HCT116 (cell line): ENCODE measurements at places on chromosomes 6 and 20. TPM values are rescaled to one million over a fixed set of nuclear protein-coding genes. Genes with fewer than 3 reads are reported as not detected.

DNA sequence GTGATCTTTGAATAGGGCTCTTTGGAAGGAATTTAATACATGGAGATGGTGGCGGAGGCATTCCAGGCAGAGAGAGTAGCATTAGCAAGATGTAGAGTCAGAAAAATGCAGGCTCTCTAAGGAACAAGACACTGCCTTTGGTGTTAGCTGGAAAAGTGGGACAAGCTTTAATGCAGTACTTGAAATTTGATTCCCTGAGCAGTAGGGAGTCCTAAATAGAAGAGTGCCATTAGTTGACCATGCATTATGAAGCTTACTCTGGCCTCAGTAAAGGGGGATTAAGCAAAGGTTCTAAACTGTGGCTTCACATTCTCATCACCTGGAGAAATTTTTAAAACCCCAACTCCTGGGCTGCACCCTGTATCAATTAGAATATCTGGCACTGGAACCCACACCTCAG, 494.8 kb upstream of the SOX4 start:
- no peak overlapping the region for H3K4me3 ChIP-seq
- H3K27me3 ChIP-seq, result no peaks in the 10 kb centered on the region
- H3K4me1 ChIP-seq, result peaks cover 22% of the 10 kb centered on the region; the same call in 1 of the 2 replicates
- no peaks in the 10 kb centered on the region for H3K36me3 ChIP-seq

- no peak for DNase-seq
- no peak overlapping the region for H3K27ac ChIP-seq
- H3K36me3 ChIP-seq, result no peaks in the 10 kb centered on the region
- no peaks in the 10 kb centered on the region for H3K4me1 ChIP-seq
- no peak overlapping the region for H3K4me3 ChIP-seq
Observed at GRCh38 chr6:13261464-13261994, 66.8 kb downstream of the TBC1D7 start.

GRCh38 chr6:90294614-90294988, 2.0 kb downstream of the BACH2 start:
- H3K27me3 ChIP-seq, result no peaks in the 10 kb centered on the region
- no peak overlapping the region for H3K27ac ChIP-seq
- H3K4me3 ChIP-seq, result no peak overlapping the region
- peaks cover 13% of the 10 kb centered on the region; the same call in 1 of the 2 replicates for H3K4me1 ChIP-seq
- H3K36me3 ChIP-seq, result no peaks in the 10 kb centered on the region

DNA sequence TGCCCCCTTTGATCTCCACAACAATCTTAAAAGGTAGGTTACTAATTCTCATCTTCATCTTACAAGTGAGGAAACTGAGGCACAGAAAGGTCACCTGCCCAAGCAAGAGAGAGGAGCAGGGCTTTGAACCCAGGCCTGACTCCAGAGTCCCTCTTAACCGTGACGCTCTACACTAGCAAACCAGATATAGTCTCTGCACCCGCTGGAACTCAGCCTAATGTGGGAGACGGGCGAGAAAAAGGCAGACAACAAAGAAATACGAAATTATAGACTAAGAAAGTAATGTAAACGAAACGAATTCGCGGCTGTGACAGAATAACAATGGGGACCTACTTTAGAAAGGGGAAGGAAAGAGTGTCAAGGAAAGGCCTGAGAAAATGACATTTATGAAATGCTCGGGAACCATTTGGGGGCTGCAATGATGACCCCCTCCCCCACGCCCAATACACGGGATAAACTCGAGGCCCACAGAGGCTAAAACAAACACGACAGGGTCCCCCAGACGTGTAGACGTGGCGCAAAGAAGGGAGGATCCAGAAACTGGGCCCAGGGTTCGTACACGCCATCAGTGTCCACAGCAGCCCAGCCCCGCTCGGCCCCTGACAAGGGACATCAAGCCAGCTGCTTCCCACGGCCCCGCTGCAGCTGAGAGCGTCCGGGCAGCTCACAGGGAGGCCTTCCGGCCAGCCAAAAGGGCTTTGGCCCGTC, 637 bp downstream of the TRPC4AP start:
- H3K36me3 ChIP-seq, result no peaks in the 10 kb centered on the region
- no peaks in the 10 kb centered on the region for H3K27me3 ChIP-seq
- DNase-seq, result no peak
- H3K4me3 ChIP-seq, result peak overlapping the region; percentile 91

NELFE gene
- total RNA-seq, result 68.3 TPM

DNA sequence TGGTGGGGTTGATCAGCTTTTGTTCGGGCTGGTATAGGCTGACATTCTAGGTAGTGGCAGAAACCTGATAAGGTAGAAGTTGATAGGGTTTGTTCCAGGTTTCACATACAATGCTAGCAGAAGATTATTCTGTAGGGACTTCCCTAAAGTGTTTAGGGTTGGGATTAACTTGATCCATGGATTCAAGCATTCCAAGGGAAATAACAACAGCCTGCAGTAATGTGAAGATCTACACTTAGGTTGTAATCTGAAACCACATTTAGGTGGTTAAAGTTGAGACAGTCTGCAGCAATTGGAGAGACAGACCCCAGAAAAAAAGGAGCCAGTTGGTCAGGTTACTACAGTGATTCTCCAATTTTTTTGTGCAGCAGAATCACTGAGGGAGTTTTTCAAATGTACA, 56.1 kb downstream of the GJA1 start:
- no peaks in the 10 kb centered on the region for H3K36me3 ChIP-seq
- peaks cover 6% of the 10 kb centered on the region; the same call in 1 of the 2 replicates for H3K4me1 ChIP-seq
- H3K27ac ChIP-seq, result no peak overlapping the region
- H3K4me3 ChIP-seq, result no peak overlapping the region

- DNase-seq, result no peak
- 0 out of 2 replicates have a peak, but pooled peaks cover 2% of the 10 kb centered on the region for H3K4me1 ChIP-seq
- H3K27ac ChIP-seq, result no peak overlapping the region
- H3K36me3 ChIP-seq, result no peaks in the 10 kb centered on the region
- no peaks in the 10 kb centered on the region for H3K27me3 ChIP-seq
Observed at GRCh38 chr20:50050660-50051308, 62.2 kb downstream of the UBE2V1 start.

GRCh38 chr6:118580585-118581419, 32.7 kb downstream of the PLN start:
- no peaks in the 10 kb centered on the region for H3K36me3 ChIP-seq
- no peak overlapping the region for H3K4me3 ChIP-seq
- peak; percentile 49 for DNase-seq
- H3K27ac ChIP-seq, result no peak overlapping the region
- no peaks in the 10 kb centered on the region for H3K27me3 ChIP-seq

BAG2 gene
- 13.5 TPM for total RNA-seq

DNA sequence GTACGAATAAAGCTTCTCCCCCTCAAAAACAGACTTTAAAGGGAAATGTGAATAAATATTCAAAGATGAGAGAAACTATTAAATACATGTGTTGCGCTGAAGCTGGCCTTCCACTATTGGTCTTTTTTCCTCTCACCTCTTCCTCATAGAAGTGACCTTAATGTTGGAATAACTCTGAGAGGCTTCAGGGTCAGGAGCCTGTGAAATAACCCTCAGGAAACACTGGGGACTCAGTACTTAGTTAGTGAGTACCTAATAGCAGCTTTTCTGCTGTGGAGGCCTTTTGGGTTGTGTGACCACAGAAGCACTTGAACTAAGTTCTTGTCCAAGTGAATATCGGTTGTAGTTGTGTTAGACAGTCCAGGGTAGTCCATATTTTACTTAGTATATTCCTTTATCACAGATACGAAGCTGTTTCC, 799 bp upstream of the SHPRH start:
- H3K27me3 ChIP-seq, result no peaks in the 10 kb centered on the region
- no peak overlapping the region for H3K27ac ChIP-seq
- peak overlapping the region; percentile 79 for H3K4me3 ChIP-seq
- H3K36me3 ChIP-seq, result no peaks in the 10 kb centered on the region
- DNase-seq, result no peak

DNA sequence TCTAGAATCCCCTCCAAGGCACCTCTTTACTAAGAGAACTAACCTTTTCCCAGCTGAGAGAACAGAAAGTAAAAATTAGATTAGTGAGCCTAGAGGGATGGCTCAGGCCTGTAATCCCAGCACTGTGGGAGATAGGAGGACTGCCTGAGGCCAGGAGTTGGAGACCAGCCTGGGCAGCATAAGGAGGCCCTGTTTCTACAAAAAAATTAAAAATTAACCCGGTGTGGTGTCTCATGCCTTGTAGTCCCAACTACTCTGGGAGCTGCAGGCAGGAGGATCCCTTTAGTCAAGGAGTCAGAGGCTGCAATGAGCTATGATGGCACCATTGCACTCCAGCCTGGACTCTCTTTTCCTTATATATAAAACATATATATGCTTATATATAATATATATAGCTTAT, 5.5 kb upstream of the OOEP start:
- H3K36me3 ChIP-seq, result no peaks in the 10 kb centered on the region
- H3K4me1 ChIP-seq, result no peaks in the 10 kb centered on the region
- no peak overlapping the region for H3K4me3 ChIP-seq
- no peak overlapping the region for H3K27ac ChIP-seq

DNA sequence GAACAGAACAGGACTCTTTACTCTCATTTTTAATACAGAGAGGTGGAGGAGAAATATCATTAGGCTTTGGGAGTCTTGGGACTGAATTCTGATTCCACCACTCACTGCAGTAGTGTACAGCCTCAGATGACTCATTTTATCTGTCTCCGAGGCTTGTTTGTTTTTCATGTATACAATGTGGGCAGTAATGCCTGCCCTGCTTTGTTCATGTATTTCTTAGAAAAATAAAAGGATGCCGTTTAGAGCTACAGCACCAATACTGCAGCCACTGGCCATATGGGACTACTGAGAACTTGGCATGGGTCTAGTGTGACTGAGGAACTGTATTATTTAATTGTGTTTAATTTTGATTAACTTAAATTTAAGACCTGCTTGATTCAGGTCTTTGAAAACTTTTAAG, 41.2 kb upstream of the JAG1 start:
- H3K27me3 ChIP-seq, result no peaks in the 10 kb centered on the region
- no peak overlapping the region for H3K27ac ChIP-seq
- no peak overlapping the region for H3K4me3 ChIP-seq
- no peaks in the 10 kb centered on the region for H3K36me3 ChIP-seq
- no peak for DNase-seq
- peaks cover 14% of the 10 kb centered on the region; the same call in 1 of the 2 replicates for H3K4me1 ChIP-seq

DNA sequence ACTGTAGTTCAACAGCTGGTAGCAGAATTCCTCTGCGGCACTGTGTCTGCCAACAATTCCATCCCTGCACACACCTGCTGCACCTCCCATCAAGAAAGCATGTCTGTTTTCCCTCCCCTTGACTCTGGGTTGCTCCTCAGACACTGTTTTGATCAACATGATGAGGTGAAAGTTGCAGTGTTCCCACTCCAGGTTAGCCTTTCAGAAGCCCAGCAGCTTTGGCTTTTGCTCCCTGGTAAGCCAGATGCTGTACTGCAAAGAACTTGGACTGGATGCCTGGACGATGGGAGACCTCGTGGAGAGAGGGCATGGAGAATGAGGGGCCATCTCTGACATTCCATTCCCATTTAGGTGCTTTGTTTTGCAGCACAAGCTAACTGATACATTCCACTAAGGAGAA, 79.1 kb upstream of the MAFB start:
- H3K36me3 ChIP-seq, result no peaks in the 10 kb centered on the region
- H3K27ac ChIP-seq, result no peak overlapping the region
- no peak for DNase-seq
- no peak overlapping the region for H3K4me3 ChIP-seq
- no peaks in the 10 kb centered on the region for H3K27me3 ChIP-seq
- no peaks in the 10 kb centered on the region for H3K4me1 ChIP-seq

CCHCR1 gene
- total RNA-seq, result 40.7 TPM

DXO gene
- 16.4 TPM for total RNA-seq

VARS1 gene
- total RNA-seq, result 254 TPM

DNA sequence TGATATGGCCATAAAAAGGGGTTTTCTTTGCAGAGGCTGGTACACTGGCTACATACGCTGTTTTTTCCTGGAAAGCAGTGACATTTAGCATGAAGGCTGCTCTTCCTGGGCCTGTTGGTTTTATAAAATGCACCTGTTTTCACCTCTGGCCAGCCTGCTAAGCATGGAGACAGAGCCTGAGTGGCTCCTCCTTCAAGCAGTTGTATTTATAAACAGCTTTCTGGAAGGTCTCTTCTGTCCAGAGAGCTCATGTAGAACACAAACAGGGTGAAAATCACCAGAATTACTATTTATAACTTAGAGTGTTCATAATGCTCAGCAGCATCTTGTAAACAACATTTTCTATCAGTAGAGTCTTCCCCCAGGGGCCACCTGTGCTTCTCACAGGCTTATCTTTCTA, 109.0 kb downstream of the FOXO3 start:
- H3K27ac ChIP-seq, result no peak overlapping the region
- H3K4me3 ChIP-seq, result no peak overlapping the region
- H3K27me3 ChIP-seq, result no peaks in the 10 kb centered on the region
- DNase-seq, result no peak
- H3K4me1 ChIP-seq, result peaks cover 42% of the 10 kb centered on the region

DNA sequence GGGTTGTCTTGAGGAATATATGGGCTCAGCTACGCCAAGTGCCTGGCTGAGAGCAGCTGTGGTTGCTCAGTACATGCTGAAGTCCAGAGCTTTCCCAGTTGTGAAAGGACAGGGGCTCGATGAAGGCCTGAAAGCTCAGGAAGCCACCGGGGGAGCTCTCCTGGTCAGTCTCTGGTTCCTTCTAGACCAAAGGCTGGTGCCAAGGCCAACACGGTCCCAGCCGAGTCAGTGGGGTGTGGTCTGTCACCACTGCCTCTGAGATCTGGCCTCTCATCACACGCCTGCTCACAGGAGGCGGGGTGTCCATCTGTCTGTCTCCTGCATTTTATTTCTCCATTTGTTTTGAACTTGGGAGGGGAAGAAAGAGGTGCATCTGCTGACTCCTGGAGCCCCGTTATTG, 4.9 kb upstream of the FAM83C start:
- H3K36me3 ChIP-seq, result no peaks in the 10 kb centered on the region
- no peak overlapping the region for H3K4me3 ChIP-seq
- H3K4me1 ChIP-seq, result 0 out of 2 replicates have a peak, but pooled peaks cover 5% of the 10 kb centered on the region
- no peak overlapping the region for H3K27ac ChIP-seq
- H3K27me3 ChIP-seq, result no peaks in the 10 kb centered on the region

HAO1 gene
- total RNA-seq, result 0.12 TPM

GRCh38 chr6:154408891-154409500, 52.4 kb upstream of the IPCEF1 start:
- H3K36me3 ChIP-seq, result no peaks in the 10 kb centered on the region
- H3K27me3 ChIP-seq, result no peaks in the 10 kb centered on the region
- no peak overlapping the region for H3K4me3 ChIP-seq
- peaks cover 28% of the 10 kb centered on the region for H3K4me1 ChIP-seq
- no peak for DNase-seq
- no peak overlapping the region for H3K27ac ChIP-seq

- no peaks in the 10 kb centered on the region for H3K36me3 ChIP-seq
- H3K27me3 ChIP-seq, result peaks cover under 1% of the 10 kb centered on the region; the same call in 1 of the 2 replicates
- no peaks in the 10 kb centered on the region for H3K4me1 ChIP-seq
- no peak for DNase-seq
- H3K4me3 ChIP-seq, result no peak overlapping the region
Observed at GRCh38 chr20:37457921-37458320, 63.1 kb upstream of the NNAT start.

ENPP1 gene
- 6.5 TPM for total RNA-seq

- no peaks in the 10 kb centered on the region for H3K27me3 ChIP-seq
- H3K36me3 ChIP-seq, result peaks cover 47% of the 10 kb centered on the region
- no peaks in the 10 kb centered on the region for H3K4me1 ChIP-seq
- no peak for DNase-seq
Observed at GRCh38 chr20:47248448-47248966, 108.0 kb downstream of the ZMYND8 start.
